ENCODE measurements at places on chromosomes 11 and 22.

DNA sequence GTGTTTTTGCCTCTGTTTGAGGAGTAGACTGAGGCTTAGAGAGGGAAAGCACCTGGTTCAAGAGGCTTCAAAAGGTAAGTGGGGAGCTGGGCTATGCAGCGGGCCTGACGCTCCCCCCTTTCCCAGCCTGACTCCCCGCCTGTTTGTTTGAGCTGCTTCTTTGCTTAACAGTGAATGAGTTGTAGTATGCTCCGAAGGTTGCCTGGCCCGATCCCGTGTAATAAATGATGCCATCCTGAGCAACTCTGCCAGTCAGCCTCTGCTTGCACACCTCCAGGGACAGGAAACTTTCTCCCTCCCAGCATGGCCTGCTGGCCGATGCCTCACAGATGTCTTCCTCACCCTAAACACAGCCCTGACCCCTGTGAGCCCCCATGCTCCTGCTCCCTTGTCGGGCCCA, 45.5 kb upstream of the TTLL12 start:
- DNase-seq, result no peak

DNA sequence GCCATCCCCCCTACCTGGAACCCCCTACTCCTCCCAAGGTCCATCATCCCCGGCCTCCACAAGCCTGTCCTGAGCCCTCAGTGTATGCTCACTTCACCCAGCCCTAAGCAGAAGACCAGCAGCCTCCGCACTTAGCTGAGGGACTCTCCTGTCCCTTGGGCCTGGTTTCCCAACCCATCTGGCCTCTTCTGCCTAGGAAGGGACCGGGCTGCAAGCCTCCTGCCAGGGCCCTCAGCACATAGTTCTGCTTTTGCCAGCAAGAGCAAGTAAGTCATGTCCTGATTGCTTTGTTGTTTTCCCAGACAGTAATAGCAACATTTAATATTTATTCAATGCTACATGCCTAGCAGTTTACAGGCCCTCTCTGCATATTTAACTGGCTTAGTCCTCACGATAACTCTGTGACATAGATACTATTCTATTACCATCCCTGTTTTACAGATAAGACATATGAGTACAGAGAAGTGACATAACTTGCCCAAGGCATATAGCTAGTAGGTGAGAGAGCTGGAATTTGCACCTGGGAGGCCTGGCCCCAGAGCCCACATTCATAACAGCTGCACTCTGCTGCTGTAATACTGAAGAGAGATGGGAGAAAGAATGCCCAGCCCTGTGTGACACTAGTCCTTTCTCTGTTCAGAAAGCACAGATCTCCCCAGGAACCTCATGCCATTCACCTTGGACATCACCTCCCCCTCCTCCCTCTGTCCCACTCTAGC, 139.2 kb downstream of the PARVA start:
- DNase-seq, result no peak

DNA sequence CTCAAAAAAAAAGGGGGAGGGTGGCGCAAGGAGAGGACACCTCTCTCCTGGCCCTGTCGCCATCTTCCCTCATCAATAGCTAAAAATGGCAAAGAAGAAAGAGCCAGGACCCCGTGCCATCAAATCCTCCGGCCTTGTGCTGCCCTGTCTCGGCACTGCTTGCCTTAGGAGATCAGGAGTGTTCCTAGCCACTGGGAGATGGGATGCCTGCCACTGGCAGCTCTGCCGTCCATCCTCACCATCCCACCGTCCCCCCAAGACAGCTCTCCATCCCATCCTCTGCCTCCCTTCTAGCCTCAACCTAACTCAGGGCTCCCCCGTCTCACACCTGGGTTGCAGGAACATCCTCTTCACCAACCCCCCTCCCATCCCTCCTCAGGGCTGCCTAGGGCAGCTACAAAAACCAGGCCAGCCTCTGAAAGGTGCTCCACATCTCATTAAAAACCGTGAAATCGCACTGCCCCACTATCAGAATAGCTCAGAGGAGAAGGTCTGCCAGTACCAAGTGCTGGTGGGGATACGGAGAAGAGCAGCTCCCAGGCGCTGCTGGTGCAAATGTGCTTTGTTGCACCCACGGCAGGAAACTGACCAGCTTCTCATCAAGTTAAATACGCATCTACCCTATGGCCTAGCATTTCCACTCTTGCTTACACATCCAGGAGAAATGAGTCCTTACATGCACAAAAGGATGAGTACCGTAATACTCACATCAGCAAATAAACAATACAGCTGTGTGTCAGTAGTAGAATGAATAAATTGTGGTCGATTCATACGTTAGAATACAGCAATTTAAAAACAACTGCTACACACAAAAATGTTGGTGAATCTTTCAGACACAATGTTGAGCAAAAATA, 31.7 kb upstream of the GCAT start:
- DNase-seq, result no peak

GRCh38 chr22:30598986-30599385, 7.3 kb upstream of the PES1 start:
- no peak for DNase-seq

- no peak for DNase-seq
These were observed 106.8 kb upstream of the B3GAT1 start for GRCh38 chr11:134518616-134519389.

- no peak for DNase-seq
These were observed 126.6 kb downstream of the BCR start for GRCh38 chr22:23306926-23307325.

DNA sequence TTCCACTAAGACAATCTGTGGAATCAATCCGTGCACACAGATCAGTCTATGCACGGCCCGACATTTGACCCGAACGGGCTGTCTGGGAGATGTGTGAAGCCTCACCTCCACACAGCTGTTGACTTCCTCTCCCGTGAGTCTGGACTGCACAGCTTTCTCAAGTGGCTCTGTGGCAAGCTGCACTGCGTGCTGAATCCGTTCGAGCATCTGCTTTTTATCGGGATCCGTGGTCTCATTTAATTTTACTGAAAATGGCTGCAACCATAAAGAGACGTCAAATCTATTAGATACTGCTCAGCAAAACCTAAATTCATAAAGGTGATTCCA, 19.3 kb downstream of the CARS1 start:
- DNase-seq, result no peak

DNA sequence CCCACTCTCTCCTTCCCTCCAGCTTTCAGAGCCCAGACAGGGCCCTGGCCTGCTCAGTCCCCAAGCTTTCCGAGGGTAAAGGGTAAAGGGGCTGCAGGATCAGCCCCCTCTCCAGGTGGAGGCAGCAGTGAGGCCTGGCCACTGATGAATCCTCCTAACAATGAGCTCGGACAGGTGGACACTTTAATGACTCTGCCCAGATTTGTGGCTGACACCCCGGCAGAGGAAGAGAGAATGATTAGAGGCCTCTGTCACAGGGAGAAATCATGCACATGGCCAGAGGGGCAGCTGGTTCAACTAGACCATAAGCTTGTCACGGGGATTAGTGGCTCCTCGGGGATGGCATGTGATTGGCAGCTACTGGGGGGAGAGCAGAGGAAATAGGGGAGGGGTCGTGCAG, 587.5 kb upstream of the B3GAT1 start:
- DNase-seq, result no peak

DNA sequence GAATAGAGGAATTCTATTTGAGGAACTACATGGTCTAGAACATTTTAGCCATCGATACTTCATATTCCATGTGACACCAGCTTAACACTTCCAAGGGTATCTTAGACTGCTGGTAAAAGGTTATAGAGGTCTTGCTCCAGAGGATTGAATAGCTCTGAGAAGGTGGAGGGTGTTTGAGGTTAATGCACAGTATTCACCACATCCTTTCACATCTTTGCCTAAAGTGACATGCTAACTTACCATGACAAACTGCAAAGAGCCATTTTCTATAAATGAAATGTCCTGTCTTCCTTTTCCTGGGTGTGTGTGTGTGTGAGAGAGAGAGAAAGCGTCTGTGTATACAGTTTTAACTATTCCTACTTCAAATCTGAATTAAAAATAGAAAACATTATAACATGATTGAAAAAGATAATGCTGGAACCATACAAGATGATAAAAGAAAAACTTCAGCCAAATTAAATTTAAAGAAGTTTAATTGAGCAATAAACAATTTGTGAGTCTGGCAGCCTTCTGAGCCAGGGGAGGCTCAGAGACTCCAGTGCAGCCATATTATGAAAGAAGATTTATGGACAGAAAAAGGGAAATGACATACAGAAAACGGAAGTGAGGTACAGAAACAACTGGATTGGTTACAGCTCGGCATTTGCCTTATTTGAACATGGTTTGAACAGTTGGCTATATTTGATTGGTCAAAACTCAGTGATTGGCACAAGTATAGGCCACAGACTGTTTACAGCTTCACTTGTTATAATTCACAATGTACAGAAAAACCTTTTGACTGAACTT, 320.9 kb upstream of the CCDC179 start:
- DNase-seq, result no peak

All from NCI-H1436 (cell line).